CD4-positive, alpha-beta T cell treated with Interleukin-4 for 1 hour (primary cell): ENCODE measurements at places on chromosomes 3 and 15.
A peak's percentile ranks its signal among the peaks of the same experiment; 100 is the strongest.

DNA sequence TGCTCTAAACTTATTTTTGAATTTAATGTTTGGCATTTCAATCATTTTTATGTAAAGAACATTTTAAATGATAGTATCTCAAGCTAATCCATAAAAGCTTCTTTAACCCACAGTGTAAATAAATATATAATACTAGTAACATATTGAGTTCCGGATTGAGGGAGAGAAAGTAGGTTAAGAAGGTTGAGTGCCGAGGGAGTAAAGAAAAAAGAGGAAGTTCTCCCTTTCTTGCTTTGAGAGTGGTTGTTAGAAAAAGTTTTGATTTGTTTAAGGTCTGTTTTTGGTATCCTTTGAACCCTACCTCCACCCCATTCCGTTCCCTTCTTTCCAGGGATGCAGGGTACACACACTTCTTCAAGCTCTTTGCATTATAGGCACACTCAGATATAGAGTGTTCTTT is 130.8 kb downstream of the VPS8 start:
- DNase-seq, result no peak

GRCh38 chr15:67175643-67176071 is 78.8 kb downstream of the AAGAB start:
- peak; percentile 72 for DNase-seq

DNA sequence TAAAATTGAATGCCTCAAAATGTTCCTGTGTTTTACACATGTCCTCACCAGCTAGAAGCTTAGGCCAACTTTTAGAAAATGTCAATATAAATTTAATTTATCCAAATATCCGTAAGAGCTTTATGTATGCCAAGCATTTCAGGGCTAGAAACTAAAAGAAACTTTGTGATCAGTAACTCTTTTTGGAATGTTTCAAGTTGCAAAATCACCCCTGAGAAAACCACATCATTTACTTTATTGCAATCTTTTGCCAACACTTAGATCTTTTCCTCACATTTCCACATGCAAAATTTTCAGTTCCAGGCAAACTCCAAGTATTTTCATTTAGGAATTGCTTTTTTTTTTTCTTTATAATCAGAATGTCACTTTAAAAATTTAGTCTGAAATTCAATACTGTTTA is 20.1 kb upstream of the IGF1R start:
- DNase-seq, result no peak

DNA sequence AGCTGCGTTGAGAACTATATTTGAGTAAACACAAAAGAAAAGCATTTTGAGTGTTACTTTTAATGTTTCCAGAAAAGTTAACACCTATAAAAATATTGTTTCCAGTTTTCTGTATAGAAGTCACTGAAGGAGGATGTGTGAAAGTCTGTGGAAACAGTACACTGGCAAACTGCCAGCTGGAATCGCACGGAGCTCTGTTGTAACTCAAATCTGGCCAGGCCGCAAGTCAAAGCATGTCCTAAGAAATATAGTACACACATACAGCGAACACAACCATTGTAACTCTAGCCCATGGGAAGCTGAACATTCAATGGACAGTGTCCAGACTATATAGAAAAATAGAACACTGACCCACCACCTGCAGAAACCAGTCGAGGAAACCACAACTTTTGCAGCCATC is 657.2 kb downstream of the FHIT start:
- no peak for DNase-seq

GRCh38 chr3:107997671-107998070 is 93.2 kb downstream of the CD47 start:
- no peak for DNase-seq
